ENCODE measurements at places on chromosomes 3 and 15.

- DNase-seq: no peak
Observed at GRCh38 chr15:79883579-79884203, 13.1 kb downstream of the MTHFS start.

DNA sequence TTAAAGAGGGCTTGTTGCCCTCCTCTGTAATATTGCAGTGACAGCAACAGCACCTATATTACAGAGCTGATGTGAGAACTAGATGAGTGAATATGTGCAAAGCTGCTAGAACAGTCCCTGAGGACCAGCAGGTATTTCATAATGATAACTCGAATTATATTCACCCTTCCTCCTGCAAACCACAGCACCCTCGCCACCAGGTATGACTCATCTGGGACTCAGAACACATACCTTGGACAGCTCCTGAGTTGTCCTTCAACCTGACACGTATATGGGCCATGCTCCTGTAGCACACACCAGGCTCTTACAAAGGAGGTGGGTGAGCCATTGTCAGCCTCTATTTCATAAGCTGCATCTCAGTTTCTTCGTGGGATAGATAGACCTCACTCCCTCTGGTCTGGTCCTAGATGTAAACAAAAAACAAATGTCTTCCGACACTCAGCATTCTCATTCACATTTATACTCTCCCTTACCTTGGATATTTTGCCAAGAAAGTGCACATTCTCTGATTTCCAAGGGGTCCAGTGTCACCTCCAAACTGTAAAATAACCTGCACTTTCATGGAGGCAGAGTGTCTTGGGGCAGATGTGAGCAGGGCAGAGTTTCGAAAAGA, 124.5 kb downstream of the TLE3 start:
- DNase-seq: no peak

GRCh38 chr3:71885006-71885405, 100.1 kb upstream of the PROK2 start:
- DNase-seq: no peak

DNA sequence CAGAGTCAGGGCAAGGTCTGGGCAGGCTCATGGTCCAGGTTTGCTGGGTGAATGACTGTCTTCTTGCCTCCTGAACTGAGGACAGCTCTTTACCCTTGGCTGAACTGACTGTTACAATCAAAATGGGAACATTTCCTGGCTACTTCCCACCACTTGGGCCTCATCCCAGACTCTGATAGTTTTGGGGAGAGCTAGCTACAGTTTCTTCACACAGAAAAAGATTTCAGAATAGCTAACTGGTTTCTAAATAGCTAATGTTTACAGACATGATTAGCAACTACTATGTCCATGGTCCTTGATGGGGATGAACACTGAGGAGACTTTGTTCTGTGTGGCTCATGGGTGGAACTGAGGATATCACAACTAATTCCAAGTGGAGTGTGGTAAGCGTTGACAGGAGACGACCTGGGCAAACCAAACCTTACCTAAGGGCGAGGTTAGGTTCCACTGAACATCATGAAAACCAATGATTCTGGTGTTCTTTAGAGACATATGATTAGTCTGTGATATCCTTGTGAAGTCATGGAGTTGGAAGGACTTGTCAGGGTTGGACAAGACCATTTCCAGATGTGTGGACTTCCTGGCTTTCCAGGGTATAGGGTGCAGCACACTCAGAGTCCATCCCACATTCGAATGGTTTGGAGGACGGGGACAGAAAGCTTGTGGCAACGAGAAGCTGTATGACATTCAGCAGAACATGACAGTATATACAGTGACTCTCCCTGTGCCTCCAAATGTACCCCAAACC, 7.3 kb downstream of the ALPK3 start:
- no peak for DNase-seq

- DNase-seq: no peak
Observed at GRCh38 chr3:63995086-63995485, 28.2 kb downstream of the PSMD6 start.

DNA sequence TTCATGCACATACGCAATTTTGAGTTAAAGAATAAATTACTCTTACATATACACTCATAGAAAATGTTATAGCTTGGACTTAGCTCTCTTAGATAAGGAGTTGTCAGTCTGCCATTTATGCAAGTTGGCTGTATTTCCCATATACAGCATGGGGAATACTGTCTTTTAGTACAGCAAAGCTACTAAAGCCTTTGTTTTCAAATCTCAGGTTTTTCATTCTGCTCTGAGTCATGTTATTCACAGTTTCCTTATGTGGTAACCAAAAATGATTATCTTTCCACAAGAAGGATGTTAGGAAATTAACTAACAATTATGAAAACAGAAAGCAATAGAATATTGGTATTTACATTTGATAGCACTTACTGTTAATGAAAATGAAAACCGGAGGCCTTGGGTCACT, 4.3 kb upstream of the TIPARP start:
- no peak for DNase-seq

GRCh38 chr3:10315771-10316344, 5.1 kb downstream of the SEC13 start:
- DNase-seq: no peak

DNA sequence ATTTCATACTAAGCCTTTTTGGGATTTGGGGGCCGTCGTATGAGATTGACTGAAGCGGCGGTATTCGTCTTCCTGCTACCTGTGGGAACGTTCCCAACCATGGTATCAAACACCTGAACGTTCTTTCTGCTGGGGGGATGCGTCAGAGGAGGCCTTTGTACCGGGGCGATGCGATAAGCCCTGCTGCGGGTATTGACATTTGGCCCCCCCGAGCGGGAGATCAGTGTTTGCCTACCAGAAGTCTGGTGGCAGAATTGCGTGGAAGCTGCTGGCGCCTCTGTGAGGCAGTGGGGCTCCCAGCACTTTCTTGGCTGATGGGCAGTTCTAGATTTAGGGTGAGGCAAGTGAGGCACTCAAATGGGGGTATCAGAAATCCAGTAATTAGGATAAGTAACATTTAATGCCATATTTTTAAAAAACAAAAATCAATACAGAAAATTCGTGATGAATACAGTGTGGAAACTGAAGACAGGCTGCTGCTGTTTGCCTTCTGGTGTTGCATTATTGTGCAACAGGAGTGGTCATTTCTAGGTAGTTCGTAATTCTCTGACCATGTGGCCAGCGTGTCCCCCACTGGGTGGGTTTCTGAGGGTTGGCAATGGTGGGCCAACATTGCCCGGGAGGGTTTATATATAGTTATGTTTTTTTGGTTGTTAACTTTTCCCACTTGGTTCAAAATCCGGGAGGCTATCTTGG, 12.7 kb downstream of the TRPM1 start:
- no peak for DNase-seq

GRCh38 chr15:62606376-62607113, 436.0 kb upstream of the TPM1 start:
- no peak for DNase-seq

GRCh38 chr15:48828906-48829305, 18.0 kb upstream of the CEP152 start:
- DNase-seq: no peak

DNA sequence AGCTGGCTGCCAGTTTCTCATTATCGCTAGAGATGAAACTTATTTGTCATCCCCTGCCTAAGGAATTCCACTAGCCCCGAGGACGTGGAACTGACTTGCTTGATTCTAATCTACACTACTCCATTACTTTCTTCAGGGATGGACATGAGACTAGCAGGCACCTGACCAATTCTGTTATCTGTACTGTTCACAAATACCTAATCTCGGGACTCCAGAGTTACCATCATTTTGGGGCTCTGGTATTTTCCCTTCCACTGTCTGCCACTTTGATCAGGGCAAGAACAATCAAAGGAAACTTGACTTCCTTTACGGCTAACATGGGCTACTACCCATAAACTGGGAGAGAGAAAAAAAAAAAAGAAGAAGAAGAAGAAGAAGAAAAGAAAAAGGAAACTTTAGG, 27.8 kb downstream of the BMF start:
- no peak for DNase-seq

DNA sequence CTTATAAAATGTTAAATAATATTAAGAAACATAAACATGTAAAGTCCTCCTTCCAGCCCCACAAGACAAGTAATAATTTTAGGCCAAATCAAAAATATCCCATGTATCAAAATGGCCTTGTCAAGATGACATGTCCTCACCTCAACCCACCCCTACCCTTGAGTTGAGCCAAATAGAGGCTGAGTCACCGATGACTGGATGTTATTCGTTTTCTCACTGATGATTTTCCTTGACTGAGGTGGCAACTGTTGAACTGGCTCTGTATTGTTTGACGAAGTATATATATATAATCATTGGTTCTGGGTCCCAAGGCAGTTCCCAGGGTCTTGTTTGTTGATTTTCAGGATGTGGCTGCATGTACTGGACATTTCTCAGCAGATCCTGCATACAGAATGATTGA, 75.3 kb downstream of the TMEM108 start:
- no peak for DNase-seq

All from CD4-positive, alpha-beta T cell treated with Interleukin-17A for 1 hour (primary cell).